Daoy (cell line): ENCODE measurements at places on chromosomes 7 and 10.

DNA sequence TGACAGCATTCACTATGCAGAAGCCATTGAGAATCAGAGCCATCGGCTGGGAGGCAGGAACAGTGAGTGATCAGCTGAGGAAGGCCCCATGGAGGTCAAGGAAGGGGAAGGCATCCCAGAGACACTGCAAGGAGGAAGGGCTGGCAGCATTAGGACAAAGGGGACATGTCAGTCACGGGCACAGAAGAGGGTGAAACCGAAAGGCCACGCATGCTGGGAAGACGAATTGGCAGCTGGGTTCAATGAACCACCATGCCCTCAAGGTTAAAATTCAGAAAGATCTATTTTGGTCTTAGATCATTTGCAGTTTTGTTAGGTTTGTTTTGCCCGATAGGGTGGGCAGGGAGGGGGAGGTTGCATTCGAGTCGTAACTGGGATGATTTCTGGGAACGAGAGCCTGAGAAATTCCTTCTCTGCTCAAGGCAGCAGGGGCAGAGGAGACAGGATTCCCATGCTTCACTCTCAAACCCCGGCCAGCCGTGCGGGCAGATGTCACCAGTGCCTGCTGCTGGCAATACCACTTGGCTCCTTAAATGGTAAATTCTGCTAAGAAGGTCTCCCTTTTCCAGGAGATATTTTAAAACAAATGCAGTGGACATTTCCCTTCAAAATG lies 57.7 kb downstream of the ASB13 start:
- DNase-seq: no peak

- DNase-seq: no peak
These were observed 6.3 kb downstream of the TRPV5 start for GRCh38 chr7:142927085-142927745.

- no peak for DNase-seq
These were observed 168.6 kb downstream of the MLLT10 start for GRCh38 chr10:21702633-21703111.

DNA sequence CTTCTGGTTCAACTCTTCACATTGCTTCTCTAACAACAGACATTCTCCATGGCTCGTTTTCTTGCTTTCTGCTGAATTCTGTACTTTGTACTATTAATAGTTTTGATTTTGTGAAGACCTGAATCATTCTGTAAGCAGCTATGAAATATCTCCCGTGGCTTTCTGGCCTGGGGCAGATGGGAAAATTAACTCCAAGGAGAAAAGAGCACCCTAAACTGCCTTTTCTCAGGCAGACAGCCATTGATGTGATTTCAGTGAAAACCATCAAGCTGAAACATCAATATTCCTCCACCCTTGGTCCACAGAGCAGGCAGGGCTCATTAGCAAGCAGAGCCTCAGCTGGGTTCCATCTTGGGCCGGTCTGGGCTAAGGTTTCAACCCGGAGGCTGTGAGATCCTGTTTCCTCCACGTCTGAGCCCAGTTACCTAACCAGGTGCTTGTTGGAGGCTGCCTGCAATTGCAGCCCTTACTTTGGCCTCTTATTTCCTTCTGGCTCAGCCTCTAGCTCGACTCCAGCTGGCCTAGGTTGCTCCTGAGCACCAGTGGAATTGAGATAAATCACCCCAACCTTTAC lies 21.1 kb upstream of the EZH2 start:
- no peak for DNase-seq

GRCh38 chr7:30493228-30493627 lies 11.4 kb downstream of the GGCT start:
- DNase-seq: no peak
